ENCODE measurements at places on chromosomes 2 and 18.

- DNase-seq: no peak
Observed at GRCh38 chr2:191128172-191128910, 22.5 kb downstream of the STAT4 start.

DNA sequence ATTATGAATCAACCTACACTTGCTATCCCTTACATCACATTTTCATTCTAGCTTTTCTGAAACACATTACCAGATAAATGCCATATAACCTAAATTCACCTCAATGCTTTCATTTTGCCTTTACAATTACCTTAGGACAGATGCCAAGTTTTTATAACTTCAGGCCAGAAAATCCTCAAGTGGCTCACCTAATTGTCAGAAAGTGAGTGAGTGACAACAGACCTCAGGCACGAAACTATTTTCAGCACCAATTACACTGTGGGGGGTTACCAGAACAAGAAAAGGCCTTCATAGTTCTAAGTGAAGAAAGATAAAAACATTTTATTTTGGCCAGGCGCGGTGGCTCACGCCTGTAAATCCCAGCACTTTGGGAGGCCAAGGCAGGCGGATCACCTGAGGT is 52.3 kb upstream of the ST8SIA5 start:
- DNase-seq: no peak

- DNase-seq: no peak
Observed at GRCh38 chr2:82257796-82258555, 1953.4 kb upstream of the LRRTM1 start.

GRCh38 chr18:23126376-23127056 is 8.8 kb upstream of the CABLES1 start:
- no peak for DNase-seq

DNA sequence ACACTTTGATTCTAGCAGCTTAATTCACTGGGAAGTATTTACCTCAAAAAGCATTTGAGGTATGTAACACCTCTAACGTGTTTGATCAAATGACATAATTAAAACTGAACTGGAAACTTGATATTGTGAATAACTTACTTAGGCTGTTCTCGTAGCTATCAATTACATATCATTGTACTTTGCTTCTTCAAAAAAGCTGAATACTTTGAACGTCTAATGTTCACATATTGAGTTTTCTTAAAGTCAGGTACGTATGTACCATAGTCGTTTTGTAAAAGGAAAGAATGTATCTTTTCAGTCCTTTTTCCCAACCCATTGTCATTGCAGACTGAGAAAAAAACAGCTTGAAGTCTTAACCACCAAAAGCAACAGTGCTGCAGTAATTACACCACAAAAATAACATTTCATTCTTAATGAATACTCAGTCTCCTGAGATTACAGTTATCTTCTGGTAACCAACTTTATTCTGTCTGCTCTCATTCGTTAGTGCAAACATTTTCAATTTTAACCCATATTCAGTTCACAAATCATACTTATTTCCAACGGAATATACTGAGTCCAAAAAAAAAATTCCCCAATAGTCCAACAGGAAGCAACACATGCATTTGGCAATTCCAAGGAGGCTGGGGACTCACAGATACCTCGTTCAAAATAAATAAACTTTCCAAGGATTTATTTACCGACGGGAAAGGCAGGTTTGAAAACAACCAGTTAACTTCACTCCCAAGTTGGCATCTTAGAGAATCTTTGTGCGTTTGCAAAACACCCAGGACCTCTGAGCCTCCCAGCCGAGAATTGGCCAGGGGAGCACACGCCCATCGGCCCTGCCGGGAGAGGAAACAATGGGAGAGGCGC is 1.1 kb downstream of the CHN1 start:
- no peak for DNase-seq

DNA sequence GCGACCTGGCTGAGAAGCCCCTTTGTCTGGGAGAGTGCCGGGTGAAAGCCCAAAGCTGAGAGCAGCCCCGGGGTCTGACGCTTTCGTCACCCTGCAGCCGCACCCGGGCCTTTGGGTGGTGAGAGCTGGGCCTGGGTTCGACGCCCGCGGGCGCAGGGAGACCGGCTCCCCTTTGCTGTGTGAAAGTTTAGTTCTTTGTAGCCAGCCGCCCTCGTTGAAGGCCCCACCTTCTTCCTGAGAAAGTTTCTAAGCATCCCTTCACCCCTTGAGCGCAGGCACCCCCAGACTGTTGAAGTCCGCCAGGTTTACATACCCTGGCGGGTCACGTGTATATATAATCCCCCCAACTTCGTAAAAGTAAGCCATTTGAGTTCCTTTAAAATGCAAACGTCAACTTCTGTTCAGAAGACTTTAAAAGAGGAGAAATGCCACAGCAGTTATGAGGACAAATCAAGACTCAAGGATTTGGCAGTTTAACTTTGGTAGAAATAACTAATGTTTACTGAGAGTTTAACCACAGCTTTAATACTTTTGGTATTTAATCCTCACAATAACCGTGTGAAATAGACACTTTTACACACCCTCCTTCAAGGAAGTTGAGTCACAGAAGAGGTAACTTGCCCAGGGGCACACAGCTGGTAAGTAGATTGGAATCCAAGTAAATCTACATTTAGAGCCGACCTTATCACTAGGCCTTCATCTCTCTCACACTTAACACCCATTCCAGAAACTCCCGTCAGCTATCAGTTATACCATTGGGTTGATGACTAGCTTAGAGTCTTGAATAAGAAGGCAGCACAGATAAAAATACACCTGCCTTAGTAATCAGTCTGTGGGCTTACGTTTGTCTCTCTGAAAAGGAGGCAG is 1.1 kb upstream of the MBOAT2 start:
- DNase-seq: no peak

- peak; percentile 69 for DNase-seq
Observed at GRCh38 chr2:217900010-217900779, 102.6 kb downstream of the TNS1 start.

DNA sequence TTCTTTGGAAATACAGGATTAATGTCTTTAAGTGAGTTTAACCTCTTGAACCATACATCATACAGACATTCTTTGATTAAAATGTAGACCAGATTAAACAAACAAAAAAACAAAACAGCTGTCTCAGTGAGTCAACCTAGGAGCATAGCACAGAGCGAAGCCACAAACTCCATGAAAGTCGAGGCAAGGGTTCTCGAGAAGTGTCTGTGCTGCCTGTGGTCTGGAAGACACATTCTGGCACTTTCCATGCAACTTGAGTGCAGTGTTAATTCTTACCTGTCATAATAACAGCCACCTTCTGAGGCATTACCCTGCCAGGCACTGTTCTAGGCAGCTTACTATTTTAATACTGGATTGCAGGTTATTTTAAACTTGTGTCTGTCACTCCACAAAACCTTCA is 435.5 kb upstream of the MMADHC start:
- DNase-seq: no peak

- DNase-seq: no peak
Observed at GRCh38 chr2:97848306-97848705, 134.9 kb downstream of the ZAP70 start.

- no peak for DNase-seq
Observed at GRCh38 chr2:2698182-2699120, 367.4 kb upstream of the MYT1L start.

DNA sequence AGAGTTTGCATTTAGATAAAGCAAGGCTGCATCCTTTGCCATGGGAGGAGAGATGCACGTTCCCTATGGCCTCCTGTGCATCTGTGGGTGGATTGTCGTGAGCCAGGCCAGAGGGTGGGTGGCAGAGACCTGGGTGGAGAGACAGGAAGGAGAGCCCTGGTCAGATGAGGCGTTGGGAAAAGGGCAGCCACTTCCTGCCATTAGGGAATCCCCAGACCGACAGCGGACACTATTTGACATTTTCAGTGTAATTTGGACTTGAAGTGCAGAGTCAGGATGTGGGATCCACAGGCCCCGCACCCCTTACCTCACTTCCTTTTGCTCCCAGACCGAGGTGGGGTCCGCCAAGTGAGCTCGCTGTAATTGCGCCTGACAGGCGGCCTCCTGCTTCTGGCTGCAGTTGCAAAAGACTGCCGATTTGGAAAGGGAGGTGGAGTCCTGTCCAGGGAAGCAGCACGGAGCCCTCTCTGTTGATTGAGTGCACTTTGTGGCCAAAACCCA is 150.0 kb downstream of the DYSF start:
- DNase-seq: no peak

DNA sequence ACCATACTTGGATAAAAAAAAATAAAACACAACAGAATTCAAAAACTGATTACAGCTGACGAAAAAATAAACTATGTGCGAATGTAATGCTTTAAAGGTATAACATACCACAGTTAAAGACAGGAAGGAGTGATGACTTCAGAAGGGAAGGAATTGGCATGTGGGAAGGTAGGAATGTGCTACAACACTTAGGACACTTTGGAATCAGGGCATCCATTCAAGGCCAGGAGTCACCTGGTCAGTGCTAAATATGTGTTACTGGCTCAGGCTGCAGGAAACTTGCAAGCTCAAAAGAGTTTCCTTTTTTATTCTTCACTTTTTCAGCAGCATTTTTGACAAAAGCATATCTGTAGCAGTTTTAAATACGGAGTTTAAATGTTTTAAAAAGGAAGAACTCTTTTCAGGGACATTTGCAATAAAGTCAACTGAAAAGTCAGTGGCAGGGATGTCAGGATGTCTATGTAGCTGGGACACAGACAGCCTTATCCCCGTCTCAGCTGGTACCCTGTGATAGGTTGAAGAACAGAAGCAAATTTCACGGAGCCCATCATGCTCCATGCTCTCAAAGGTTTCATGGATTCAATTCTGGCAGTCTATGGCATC is 138.0 kb upstream of the KLHL14 start:
- no peak for DNase-seq

DNA sequence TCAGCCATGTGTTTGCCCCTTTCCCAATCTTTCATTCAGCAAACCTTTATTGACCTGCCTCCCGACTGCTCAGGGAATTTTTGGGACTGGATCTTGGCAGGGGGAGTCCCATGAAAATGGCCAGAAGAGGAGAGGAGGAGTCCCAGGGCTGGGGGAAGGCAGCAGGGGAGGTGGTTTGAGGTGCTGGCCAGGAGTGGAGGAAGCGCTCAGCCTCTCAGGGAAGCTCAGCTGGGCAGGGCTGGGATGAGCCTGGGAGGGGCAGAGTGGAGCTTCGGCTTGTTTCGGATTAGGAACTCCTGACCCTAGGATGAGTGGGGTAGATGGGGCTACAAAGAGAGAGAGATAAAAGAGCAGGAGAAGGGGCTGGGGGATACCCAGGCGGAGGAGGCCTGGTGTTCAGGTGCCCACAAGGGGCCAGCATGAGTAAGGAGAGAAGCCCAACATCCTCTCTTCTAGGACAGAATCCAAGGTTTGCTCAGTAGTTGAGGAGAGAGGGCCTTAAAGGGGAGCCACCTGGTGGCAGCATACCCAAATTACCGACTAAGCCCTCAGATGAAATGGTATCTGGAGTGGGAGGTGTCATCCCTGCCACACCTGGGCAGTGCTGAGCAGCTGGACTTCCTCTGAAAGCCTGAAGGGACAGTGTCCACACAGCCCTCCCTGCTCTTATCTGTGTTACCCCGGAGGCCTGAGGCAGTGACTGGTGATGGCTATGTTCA is 91.1 kb downstream of the INHBB start:
- no peak for DNase-seq

DNA sequence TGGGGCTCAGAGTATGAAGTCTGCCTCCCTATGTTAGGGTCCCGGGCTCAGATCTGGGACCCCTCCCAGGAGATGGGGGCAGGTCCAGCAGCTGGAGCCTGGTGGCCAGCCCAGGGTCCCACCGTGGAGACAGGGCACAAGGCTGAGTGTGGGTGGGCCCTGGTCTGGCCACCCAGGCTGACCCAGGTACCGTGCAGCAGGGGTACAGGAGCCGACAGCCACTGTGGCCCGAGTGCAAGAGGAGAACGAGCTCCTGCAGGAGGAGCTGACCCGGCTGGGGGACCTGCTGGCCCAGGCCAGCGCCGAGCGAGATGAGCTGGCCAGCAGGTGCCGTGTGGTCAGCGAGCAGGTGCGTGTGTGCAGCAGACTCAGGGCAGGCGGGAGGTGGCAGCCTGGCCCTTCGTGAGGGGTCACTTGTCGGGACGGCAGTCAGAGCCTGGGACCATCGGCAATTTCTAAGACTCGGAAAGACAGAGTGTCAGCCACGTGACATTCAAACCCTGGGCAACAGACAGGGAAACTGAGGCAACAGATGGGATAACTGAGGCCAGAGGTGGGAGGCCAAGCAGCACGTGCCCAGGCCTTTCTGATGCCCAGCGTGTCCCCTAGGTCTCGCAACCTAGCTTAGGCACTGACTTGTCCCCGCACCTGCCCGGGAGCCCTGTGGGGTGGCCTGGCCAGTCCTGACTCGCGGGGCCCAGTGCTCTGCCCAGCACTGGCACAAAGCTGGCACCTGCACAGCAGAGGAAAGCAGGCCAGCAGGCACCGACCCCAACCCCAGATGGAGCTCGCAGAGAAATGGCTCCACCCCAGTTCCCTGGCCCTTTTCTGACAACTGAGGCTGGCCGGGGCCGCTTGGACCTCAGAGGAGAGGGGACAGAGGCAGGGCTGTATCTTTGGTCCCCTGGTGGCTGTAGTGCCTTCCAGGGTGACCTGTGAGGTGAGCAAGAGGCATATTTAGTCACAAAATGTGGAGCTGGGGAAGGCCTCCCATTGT is 13.9 kb downstream of the CROCC2 start:
- peak; percentile 1 for DNase-seq

DNA sequence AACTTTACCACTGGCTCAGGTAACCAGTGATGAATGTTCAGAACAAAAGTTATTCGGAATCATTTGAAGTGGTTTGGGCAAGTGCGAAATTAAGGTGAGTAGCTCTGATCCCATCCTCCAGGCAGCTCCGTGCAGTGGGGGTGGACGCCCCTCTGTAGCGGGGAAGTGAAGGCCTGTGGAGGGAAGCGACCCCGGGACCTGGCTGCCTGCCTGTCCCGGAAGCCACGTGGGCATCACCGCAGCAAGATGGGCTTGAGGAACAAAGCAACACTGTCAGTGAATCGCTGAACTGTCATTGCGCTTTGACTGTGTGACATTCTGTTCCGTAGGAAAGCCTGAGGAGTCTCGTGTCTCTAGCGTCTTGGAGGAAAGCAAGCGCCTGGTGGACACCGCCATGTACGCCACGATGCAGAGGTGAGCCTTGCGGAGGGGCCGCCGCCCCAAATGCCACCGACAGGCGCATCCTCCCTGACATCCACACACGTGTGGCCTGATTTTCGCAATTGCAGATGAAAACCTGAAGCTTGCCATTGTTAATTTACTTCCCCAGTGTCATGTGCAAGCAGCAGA is 9.5 kb downstream of the TPO start:
- DNase-seq: no peak

GRCh38 chr2:64779117-64779690 is 125.5 kb upstream of the SERTAD2 start:
- no peak for DNase-seq

GRCh38 chr18:51196118-51196810 is 1.2 kb downstream of the MEX3C start:
- peak; percentile 38 for DNase-seq

- DNase-seq: no peak
Observed at GRCh38 chr18:9429662-9429993, 45.7 kb upstream of the RALBP1 start.

GRCh38 chr2:122136056-122136455 is 380.6 kb downstream of the TSN start:
- no peak for DNase-seq
